ENCODE measurements at places on chromosomes 7 and 10. TPM values are rescaled to one million over a fixed set of nuclear protein-coding genes. Genes with fewer than 3 reads are reported as not detected.

Gene CTNNA3
- polyA plus RNA-seq, result not detected

Gene CYTH3
- polyA plus RNA-seq, result 1.5 TPM

Gene GBX1
- polyA plus RNA-seq, result not detected

Gene RBP4
- polyA plus RNA-seq, result not detected

Gene RAMP3
- polyA plus RNA-seq, result not detected
